Activated CD4-positive, CD25-positive, alpha-beta regulatory T cell (primary cell): ENCODE measurements at places on chromosomes 11 and 22.
A peak's percentile ranks its signal among the peaks of the same experiment; 100 is the strongest.

DNA sequence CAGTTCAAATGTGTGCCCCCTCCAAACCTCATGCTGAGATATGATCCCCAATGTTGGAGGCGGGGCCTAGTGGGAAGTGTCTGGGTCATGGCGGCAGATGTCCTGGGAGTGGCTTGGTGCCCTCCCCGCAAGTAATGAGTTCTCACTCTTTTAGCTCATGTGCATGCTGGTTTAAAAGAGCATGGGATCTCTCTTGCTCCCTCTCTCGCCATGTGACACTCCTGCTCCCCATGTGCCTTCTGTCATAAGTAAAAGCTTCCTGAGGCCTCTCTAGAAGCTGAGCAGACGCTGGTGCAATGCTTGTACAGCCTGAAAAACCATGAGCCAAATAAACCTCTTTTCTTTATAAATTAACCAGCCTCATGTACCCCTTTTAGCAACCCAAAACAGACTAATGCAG, 98.8 kb downstream of the SGSM3 start:
- no peak for DNase-seq

DNA sequence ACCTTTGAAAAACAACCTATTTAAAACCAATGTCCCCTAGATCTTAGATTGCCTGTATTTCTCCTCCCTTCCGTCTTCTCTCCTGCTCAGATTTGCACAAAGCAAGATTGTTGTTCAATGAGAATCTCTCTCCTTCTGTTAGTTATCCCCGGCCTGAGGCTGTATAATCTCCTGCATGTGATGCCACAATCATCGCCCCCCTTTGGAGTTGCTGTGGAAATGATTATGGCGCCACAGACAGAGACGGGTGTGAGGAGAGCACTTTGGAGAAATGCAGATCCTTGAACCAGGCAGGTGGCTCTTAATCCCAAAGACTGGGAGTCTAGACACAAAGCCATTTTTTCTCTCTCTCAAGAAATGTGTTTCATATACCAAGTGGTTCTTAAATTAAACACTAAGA, 941.3 kb downstream of the OPCML start:
- DNase-seq, result no peak

DNA sequence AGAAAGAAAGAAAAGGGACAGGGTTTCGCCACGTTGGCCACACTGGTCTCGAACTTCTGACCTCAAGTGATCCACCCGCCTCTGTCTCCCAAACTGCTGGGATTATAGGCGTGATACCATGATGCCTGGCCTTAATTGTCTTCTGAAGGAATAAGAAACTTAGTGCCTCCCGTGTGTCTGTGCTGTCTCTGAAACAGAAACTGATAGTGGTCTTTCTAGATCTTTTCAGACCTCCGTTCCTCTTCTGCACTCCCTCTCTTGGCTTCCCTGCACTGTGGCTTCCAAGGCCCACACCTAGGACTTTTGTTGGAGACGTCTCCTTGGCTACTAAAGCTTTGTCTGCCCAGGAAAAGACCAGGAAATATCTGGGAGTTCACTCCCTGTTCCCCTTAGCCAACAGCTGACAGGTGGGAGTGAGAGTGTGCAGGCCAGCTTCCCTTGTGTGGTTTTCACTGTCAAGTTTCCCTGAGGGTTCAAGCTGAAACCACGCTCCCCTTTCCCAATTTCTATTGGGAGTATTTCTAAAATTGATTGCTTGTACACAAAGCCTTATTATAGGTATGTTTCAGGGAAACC, 10.1 kb upstream of the HTR3B start:
- DNase-seq, result no peak

DNA sequence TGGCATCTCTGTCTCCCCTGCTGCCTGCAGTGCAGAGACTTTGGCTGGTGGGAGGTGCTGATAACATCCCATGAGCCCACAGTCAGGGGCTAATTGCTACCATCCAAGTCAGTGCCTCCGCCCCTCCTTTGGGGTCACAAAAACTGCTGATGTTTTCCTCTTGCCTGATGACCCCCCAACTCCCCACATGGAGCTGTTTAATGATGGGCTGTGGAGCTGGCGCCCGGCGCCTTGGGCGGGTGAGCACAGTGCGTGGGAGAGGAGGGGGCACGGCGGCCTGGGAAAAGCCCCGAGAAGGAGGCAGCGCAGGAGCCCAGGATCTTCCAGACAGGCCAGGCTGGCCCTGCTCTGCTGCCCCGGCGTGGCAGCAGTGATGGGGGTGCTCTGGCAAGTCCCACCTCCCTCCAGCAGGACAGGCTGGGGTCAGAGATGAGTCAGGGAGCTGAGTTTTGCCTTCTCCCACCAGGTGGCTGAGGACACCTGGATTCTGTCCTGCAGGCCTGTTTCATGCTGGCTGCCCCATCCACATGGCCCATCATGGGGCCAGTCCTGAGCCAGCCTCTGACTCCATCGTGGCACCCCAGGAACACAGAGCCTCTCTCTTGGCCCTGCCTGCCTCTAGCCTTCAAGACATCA, 43.8 kb downstream of the NECTIN1 start:
- no peak for DNase-seq

DNA sequence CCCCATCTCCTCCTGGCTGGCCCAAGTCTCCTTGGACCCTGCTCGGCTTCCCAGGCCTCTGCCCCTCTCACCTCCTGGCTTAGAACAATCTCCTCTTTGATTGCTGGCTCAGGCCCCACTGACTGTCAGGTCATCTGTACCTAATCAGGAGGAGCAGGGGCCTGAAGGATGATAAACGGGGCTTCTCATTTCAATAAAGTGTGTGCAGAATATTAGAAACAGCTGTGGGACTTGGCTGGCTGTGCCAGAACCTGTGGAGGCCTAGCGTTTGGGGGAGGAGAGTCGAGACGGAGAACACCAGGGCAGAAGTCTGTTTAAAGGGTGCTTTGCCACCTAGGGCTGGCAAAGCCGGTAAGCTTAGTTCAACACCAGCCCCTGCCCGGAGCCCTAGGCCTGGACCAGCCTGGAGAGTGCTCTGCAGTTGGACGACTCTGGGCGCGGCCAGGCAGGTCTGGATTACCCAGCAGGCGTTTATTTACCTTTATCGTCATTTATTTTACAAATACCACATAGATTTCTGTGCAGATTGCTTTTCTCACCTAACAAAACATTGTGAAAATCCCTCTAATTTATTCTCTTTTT, 10.1 kb upstream of the VSIG10L2 start:
- no peak for DNase-seq

- no peak for DNase-seq
Observed at GRCh38 chr11:71399341-71399740, 48.9 kb downstream of the DHCR7 start.

GRCh38 chr11:134275534-134276395, at the start of gene GLB1L3:
Gene GLB1L3 (plus strand): TSS chr11:134276379. CDS start chr11:134276741, 362 bp downstream.
- peak; percentile 45 for DNase-seq

GRCh38 chr22:46830841-46831240, 68.4 kb downstream of the TBC1D22A start:
- DNase-seq, result no peak

DNA sequence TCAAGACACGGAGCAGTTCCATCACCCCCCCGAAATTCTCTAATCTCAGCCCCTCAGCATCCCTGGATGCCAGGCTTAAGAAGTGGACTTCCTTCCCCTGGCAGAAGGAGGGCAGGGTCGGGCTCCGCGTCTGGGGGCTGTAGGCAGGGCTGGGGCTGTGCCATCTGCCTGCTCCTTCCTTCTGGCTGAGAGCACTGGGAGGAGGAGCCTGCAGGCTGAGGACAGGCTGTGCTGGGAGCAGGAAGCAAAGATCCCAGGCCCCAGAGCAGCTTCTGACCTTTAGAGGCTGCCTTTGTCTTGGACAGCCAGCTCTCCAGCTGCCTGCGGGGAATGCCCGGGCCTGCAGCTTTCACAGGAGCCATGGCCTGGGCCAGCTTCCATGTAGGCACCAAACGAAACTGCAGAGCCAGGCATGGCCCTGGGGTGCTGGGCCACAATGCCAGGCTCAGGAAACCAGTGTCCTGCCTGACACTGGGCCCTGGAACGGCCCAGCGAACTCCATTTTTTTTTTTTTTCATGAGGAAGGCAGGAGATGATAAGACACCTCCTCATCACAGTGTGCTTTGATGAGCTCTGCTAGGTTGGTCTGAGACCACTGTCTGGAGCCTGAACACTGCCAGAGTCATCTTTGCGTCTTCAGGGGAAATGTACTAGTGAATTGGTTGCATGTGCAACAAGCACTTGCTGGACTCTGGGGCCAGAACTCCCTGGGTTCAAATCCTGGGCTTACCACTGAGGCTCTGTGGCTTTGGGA, 67.9 kb downstream of the MCM5 start:
- DNase-seq, result no peak

- DNase-seq, result no peak
Observed at GRCh38 chr11:32895471-32895870, 2.9 kb downstream of the QSER1 start.

GRCh38 chr11:68083517-68083916, 37.7 kb downstream of the CHKA start:
- DNase-seq, result no peak

- no peak for DNase-seq
Observed at GRCh38 chr11:35536470-35536869, 11.1 kb upstream of the PAMR1 start.

DNA sequence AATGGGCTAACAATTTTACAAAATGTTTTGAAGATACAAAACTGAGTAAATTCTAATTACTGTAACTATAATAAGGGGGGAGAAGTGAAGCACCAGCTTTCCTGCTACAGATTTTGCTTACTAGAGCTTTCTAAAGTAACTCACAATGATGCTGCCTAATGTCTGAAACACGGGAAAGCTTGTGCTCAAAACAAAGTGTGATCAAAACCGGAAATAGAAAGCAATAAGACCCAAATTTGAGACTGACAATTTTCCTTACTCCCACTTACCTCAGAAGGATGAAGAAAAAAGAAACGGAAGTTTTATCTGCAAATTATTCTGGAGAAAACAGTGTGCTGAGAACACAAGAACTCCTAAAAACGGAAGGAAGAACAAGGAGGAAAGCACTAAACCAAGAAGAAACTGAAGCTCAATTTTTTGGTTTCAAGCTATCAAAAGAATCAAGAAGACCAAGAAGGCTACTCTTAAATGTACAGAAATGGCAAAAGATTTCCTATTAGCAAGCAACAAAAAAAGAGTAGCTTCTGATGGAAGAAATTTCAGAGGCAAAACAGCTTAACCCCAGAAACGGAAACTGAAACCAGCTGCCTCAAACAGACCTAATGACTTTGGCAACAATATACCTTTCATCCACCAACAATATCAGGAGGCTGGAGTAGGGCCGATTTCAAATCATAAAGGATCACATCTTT, 33.4 kb downstream of the AMBRA1 start:
- no peak for DNase-seq
